DMS79 (cell line): ENCODE measurements at places on chromosomes 6 and 20.

GRCh38 chr6:144170044-144170443 is 19.7 kb downstream of the STX11 start:
- no peak for DNase-seq

- no peak for DNase-seq
Measured at GRCh38 chr6:152136449-152136825, 329.0 kb downstream of the ESR1 start.

GRCh38 chr6:79627422-79627821 is 3.7 kb upstream of the SH3BGRL2 start:
- no peak for DNase-seq

DNA sequence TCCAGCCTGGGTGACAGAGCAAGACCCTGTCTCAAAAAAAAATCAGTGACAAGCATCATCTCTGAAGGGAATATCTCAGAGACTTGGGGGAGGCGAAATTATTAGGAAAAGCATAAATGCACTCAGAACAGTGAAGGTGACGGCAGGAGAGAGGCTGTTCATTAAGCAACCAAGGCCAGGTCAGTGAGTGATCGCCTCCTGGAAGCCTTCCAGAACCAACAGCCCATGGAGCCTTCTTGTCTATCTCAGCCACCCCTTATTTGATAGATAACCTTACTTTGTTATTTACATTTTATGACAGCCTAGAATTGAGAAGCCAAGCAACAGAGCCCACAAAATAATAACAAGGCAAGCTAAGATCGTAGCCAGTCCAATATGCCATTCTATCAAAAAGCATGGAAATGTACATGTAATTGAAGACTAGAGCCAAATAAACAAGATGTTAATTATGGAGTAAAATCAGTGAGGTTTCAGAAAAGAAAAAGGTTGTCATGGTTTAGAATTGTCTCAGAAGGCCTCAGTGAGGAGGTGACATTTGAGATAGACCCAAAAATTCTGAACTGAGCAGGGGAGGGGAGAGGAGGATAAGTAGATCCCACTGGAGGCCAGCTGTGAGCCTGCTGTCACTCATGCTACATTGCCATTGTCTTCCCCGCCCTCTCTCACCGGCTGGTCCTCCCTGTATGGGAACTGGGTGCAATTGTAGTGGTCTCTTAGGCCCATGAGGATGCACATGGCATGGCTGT is 17.8 kb downstream of the BNIP5 start:
- DNase-seq = no peak

GRCh38 chr6:4664117-4664626 is 112.0 kb upstream of the CDYL start:
- DNase-seq = no peak

DNA sequence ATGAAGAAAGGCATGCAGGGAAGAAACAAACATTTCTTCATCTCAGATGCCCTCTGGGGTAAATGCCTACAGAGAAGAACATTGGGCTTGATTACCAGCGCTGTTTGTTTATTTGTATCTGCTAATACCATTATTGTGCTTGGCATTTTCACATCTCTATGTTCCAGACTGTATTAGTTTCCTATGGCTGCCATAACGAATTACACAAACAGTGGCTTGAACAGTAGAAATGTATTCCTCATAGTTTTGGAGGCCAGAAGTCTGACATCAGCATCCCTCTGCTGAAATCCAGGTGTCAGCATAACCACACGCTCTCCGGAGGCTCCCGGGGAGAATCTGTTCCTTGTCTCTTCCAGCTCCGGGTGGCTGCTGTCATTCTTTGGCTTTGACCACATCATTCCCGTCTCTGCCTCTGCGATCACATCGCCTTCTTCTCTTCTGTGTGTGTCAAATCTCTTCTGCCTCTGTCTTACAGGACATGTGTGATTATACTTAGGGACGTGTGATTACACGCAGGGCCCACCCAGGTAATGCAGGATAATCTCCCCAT is 241.6 kb upstream of the SUPT3H start:
- DNase-seq = no peak

- DNase-seq = no peak
Measured at GRCh38 chr6:84018453-84019061, 15.0 kb upstream of the MRAP2 start.

GRCh38 chr6:146857980-146858347 is 259.2 kb downstream of the ADGB start:
- DNase-seq = no peak

- no peak for DNase-seq
Measured at GRCh38 chr6:169145496-169145895, 108.2 kb downstream of the THBS2 start.

- no peak for DNase-seq
Measured at GRCh38 chr20:43372051-43372450, 85.6 kb upstream of the SRSF6 start.

DNA sequence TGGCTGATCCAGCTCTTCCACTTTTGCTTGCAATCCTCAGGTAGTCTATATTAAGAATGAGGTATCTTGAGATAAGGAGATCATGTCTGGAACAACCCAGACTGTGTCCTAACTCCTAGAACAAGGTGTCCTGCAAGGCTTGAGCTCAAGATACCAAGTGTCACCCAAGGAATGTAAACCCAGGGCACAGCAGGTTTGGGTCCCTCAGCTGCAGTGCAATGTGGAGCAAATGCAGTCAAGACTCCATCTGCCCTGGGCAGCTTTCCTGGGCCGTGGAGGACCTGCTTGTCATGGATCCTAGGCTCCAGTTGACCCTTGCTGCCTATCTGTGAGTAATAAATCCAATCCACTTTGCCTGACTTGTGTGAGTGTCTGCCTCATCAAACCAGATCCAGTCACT is 166.1 kb downstream of the OTOR start:
- DNase-seq = no peak

- no peak for DNase-seq
Measured at GRCh38 chr20:51600016-51600420, 57.5 kb upstream of the NFATC2 start.

DNA sequence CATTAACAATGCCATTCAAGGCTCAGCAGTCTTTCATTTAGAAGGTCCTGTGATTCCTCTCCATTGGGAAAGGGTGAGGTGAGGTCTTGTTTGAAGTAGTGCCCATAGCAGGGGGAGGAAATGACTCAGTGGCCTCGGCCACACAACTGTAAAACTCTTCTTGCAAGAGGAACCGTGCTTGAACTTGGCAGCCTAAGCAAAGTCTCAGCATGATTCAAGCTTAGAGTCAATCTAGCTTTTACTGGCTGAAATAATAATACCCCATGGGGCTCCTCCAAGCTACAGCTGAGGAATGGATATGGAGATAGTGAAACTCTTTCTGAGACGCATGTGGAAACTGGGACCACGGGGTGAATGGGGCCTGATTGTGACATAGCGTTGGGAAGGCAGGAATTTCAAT is 428.2 kb downstream of the BMP2 start:
- DNase-seq = no peak

DNA sequence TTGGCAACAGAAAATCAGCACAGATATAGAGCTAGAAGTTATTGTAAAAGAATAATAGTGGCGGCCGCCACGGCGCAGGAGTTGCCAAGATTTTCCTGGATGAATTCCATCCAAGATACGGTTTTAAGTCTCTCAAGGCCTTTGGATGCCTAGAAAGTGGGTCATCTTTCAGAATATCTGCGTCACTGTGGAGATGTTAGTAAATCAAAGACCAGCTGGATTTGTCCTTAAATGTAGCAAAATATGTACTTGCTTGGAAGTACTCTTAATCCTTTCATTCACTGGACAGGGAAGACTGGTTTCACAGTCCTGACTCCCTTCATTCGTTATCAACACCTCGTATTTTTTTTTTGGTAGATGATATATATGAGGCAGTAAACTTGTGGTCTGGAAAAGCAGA is 83.0 kb downstream of the SLC22A3 start:
- no peak for DNase-seq

- no peak for DNase-seq
Measured at GRCh38 chr6:107361753-107362604, 97.4 kb downstream of the PDSS2 start.

DNA sequence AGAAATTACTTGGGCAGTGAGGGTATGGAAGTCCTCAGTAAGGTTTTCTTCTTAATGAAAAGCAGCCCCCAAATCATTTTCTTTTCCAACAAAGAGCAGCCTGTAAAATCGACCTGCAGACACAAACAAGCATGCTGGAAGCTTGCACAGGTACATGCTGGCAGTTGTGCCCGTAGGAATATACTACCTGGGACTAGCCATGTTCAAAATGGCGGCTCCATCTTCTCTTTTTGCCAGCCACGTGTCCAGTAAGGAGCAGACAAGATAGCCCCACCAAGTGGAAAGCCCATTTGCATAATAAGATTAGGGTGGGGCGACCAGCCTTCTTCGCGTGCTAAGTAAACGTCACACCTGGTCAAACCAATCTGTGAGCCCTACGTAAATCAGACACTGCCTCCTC is 259.4 kb upstream of the AGPAT4 start:
- DNase-seq = no peak

DNA sequence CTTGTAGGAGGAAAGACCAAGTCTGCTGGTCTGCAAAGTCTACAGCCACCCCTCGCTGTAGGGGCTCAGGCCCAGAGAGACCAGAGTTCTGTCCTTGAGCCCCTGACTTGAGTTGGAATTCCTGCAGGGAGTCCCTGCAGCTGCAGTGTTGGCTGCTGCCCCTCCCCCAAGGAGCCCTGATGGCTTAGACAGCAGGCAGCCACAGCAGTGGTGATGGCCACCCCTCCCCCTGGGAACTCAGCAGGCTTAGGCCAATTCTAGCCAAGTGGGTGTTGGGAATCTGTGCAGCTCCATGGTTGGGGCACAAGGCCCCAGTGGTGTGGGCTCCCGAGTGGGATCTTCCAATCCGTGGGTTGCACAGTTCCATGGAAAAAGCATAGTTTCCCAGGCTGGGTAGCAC is 345.4 kb downstream of the CD109 start:
- no peak for DNase-seq
